ENCODE measurements at places on chromosomes 6 and 20.

- no peak for DNase-seq
These were observed 281.9 kb downstream of the UTRN start for GRCh38 chr6:144566868-144567615.

DNA sequence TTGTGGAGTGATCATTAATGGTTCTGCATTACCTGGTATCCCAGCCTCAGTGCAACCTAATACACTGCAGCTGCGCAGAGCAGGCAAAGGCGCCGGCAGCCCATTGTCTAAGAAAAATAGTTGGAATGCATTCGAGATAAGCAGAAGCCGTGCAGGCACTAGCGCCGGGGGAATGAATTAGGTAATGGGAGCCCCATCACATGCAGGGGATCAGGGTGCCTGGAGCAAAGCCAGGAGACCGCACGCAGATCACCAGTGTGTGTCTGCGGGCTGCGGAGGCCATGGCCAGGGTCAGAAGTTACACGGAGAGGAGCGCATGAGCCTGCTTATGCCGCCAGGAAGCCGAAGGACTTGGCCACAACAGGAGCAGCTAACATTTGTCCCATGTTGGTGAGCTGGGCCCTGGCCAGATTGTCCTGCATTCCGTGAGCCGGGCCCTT, 156.8 kb downstream of the DLL1 start:
- no peak for DNase-seq

- DNase-seq: no peak
These were observed 887 bp upstream of the NSFL1C start for GRCh38 chr20:1467355-1468116.

DNA sequence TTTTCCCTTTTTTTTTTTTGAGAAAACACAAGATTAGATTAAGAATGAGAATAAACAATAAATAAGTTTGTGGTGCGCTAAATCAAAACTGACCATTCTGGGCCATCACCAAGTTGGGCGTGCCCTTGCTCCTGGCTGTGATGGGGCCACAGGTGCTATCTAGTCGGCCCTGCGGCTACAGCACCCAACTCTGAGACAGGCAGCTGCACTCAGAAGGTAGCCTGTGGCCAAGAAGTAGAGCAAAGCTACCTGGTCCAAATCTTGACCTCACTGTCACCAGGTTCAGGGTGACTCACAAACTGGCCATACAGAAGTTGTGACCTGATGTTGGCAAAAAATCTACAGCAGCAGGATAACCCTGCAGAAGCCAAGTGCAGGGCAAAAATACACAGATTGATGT, 3.4 kb downstream of the TXNDC5 start:
- no peak for DNase-seq

GRCh38 chr6:47852727-47853126, 70.9 kb downstream of the OPN5 start:
- DNase-seq: no peak

GRCh38 chr6:4010048-4010447, 68.9 kb downstream of the FAM217A start:
- no peak for DNase-seq

DNA sequence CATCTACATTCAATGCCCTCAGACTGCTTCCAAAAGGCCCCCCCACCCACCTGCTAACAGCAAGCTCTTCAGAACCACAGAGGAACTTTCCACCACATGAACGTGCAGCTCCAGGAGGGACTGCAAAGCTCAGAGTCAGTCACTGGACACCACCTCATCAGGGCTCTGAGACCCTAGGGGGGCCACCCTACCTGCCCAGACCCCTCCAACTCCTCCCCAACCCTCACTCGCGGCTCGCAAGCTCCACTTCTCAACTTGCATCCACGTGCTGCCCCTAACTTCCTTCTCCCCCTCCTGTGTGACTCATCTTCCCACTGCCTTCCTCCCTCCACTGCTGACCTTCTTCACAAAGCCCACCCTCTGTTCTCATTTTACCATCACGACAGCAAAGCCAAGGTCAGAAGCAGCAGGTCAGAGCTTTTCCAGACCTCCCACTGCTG, 6.5 kb downstream of the MBOAT1 start:
- DNase-seq: no peak

GRCh38 chr20:815914-816606, 17.5 kb upstream of the FAM110A start:
- peak; percentile 58 for DNase-seq

DNA sequence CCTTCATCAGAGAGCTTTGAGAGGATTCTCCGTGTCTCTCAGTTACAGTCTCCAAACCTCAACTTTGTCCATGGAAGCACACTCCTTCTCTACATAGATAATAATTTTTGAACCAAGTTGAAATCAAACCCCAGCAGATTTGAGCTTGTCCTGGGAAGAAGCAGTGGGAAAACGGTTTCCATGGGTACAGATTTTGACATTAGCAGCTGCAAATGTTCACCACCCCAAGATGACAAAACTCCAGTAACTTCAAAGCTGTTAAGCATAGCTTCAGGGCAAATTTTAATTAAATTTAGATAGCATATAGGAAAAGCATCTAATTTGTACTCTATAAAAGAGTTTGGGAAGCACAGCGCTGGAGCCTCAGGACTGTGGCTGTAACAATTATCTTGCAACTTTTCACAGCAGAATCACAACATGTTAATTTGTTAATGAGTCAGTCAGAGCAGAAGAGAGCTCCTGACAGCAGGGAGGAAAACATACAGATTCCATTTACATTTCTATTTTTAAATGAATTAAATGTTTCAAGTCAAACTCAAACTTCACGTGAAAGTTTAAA, 240.7 kb downstream of the BMP7 start:
- DNase-seq: no peak

DNA sequence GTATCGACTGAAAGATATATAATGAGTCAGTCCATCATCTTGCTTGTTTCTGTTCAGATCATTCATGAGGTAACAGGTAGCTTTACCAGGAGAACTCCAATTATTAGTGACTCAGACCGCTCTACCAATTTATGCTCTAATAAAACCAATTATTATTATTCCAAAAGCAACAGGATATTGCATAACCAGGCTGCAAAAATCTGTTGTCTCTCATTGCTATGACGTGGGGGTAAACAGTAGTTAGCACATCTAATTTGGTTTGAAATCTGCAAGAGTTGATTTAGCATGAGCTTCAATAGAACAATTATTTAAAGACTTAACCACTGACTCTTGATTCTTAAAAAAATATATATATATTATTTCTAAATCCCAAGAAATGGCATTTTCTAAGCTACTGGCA, 90.9 kb upstream of the MAP7 start:
- DNase-seq: no peak

DNA sequence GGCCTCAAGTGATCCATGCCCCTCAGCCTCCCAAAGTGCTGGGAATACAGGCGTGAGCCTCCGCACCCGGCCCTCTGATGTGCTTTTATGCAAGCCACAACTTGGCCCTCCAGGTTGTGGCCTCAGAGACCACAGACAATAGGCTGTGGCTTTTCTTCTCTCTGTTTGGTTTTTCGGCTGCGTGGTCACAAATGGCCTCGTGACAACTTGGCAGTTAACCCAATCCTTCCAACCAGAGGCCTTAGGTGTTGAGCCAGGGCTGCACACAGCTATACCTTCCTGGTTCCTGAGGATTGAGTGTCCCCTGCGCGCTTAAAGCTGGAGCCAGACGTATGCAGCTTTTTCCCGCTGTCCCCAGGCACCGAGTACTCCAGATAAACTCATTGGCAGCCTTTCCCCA, 6.3 kb upstream of the TGM3 start:
- DNase-seq: no peak

- DNase-seq: no peak
These were observed 43.9 kb upstream of the NOL4L start for GRCh38 chr20:32628960-32629530.
